ENCODE measurements at places on chromosomes 16 and 17. TPM values are rescaled to one million over a fixed set of nuclear protein-coding genes. Genes with fewer than 3 reads are reported as not detected.
A peak's percentile ranks its signal among the peaks of the same experiment; 100 is the strongest.

DNA sequence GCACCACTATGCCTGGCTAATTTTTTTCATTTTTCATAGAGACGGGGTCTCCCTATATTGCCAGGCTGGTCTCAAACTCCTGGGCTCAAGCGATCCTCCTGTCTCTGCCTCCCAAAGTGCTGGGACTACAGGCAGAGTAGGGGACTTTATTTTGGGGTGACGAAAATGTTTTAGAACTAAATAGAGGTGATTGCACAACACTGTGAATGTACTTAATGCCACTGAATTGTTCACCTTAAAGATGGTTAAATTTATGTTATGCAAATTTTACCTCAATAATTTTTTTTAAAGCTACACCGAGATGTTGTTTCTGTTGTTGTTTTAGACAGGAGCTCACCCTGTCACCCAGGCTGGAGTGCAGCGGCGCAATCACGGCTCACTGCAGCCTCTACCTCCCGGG is 111.9 kb upstream of the SEC14L1 start:
- no peak for DNase-seq

GRCh38 chr17:1031711-1032110 is 34.8 kb downstream of the TIMM22 start:
- no peak for DNase-seq

TEX14 gene
- total RNA-seq, result 0.18 TPM

MMP2 gene
- not detected for total RNA-seq

GRCh38 chr16:84562174-84562815 is 55.6 kb downstream of the COTL1 start:
- no peak for DNase-seq

- no peak for DNase-seq
Measured at GRCh38 chr16:35570946-35571345, 2111.5 kb downstream of the TP53TG3F start.

MT1G gene
- total RNA-seq, result not detected

- DNase-seq, result no peak
Measured at GRCh38 chr16:22764662-22765327, 49.2 kb upstream of the HS3ST2 start.

DNA sequence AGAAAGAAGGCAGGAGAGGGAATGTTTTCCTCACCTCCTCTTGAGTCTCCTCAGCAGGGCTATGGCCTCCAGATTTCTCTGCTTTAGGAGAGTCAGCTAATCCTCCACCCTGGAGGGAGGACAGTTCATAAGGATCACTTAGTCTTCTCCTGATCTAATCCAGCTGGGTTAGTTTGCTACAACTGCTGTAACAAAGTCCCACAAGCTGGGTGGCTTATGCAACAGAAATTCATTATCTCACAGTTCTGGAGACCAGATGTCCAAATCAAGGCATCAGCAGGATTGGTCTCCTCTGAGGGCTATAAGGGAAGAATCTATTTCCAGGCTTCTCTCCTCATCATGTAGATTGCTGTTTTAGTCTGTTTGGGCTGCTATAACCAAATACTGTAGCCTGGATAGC is 40.6 kb upstream of the XYLT1 start:
- DNase-seq, result no peak

RRAD gene
- 0.99 TPM for total RNA-seq

- no peak for DNase-seq
Measured at GRCh38 chr17:30093463-30094147, 23.0 kb upstream of the NSRP1 start.

DNA sequence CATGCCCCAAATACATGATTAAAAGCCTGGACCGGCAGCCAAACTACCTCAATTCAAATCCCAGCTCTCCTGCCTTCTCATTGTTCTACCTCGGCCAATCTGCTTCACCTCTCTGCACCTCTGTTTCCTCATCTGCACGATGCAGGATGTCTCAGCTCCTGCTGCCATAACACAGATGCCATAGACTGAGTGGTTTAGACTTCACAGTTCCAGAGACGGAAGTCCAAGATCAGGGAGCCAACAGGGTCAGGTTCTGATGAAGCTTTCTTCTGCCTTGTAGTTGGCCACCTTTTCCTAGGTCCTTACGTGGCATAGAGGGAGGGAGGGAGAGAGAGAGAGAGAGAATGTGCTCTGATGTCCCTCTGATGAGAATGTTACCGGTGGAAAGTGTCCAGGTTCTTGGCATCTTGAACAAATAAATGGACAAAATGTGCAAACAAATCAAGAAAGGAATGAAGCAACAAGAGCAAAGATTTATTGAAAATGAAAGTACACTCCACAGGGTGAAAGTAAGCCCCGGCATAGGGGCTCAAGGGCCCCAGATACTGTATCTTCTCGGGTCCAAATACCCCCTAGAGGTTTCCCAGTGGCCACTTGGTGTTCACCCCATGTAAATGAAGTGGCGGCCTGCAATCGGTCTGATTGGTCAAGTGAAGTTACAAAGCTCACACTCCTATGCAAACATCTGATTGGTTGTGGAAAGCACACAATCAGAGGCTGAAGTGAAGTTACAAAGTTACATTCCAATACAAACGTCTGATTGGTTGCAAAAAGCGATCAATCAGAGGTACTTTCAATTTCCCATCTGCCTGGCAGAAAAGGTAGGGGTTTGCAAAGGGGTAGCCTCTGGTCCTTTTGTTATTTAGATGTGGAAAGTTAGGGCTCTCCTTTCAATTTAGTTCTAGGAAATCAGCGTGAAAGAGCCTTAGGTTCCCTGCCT is 43.3 kb upstream of the ZCCHC14 start:
- DNase-seq, result no peak

GRCh38 chr16:72896485-72897118 is 151.3 kb downstream of the ZFHX3 start:
- no peak for DNase-seq

MPO gene
- total RNA-seq, result not detected

DNA sequence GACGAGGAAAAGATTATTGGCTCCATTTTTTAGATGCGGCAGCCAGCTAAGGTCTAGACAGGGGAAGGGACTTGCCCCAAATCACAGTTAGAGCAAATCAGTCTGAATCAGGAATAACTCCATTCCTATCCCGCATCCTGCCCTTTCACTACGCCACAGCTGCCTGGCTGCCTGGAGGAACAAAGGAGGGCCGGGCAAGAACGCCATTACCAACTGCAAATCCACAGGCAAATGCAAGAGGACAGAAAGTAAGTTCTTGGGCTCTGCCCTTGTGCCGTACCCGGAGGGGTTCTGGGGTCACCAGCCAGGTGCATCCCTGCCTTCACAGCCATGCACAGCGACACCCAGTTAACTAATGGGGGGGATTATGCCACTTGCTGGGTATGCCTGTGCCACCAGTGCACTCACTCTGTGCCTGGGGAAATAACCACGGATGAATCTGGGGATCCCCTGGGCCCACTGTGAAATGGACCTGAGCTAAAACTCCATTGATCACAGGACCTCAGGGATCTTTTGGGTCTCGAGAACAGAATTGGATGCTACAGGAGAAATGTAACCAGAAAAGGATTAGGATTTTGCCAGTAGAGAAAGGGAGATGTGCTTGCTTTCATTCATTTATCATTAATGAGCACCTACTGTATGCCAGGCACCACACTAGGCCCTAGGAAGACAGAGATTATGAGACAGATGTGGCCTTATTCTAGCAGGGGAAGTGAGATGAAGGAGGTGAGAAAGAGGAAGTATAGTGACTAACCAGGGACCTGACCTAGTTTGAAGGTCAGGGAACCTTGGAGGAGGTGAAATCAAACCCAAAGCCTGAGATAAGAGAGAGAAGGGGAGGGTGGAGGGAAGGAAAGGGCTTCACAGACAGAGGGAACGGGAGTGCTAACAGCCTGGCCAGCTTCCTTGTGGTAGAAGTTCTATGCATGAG is 17.7 kb downstream of the BCL7C start:
- no peak for DNase-seq

GRCh38 chr17:5485270-5486205 is at the start of gene DERL2:
DERL2 (minus strand) TSS chr17:5486178; CDS start chr17:5486161, 17 bp downstream.
- no peak for DNase-seq

NHLRC4 gene
- total RNA-seq, result 0.59 TPM

- DNase-seq, result peak; percentile 86
Measured at GRCh38 chr17:43760254-43760852, 1.8 kb upstream of the SOST start.

- peak; percentile 72 for DNase-seq
Measured at GRCh38 chr17:2828397-2829038, 32.3 kb downstream of the RAP1GAP2 start.

GRCh38 chr17:72100470-72100869 is 20.4 kb upstream of the SOX9 start:
- DNase-seq, result no peak

CIBAR2 gene
- total RNA-seq, result not detected

CORO1A gene
- 672 TPM for total RNA-seq

GRCh38 chr17:65265276-65265675 is 128.1 kb downstream of the RGS9 start:
- no peak for DNase-seq

- no peak for DNase-seq
Measured at GRCh38 chr16:31118223-31119155, 1.0 kb downstream of the KAT8 start.

GRCh38 chr16:81626181-81626674 is 152.9 kb upstream of the PLCG2 start:
- peak; percentile 83 for DNase-seq

RAP1GAP2 gene
- total RNA-seq, result 0.50 TPM

- DNase-seq, result no peak
Measured at GRCh38 chr17:28216528-28216927, 102.5 kb upstream of the TMEM97 start.

DNA sequence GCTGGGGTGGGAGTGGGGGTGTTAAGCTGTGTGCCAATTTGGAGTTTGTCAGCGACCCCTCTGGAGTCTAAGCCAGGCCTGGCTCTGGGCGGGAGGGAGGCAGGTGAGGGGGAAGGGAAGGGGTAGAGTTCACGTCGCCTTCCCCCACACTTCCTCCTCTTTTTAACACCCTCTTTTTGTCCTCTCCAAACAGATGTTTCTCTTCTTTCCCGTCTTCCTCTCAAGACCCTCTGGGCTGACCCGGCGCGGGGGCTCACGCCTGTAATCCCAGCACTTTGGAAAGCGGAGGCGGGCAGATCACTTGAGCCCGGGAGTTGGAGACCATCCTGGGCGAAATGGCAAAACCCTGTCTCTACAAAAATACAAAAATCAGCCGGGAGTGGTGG is 3.3 kb downstream of the HOXB1 start:
- DNase-seq, result no peak

DNA sequence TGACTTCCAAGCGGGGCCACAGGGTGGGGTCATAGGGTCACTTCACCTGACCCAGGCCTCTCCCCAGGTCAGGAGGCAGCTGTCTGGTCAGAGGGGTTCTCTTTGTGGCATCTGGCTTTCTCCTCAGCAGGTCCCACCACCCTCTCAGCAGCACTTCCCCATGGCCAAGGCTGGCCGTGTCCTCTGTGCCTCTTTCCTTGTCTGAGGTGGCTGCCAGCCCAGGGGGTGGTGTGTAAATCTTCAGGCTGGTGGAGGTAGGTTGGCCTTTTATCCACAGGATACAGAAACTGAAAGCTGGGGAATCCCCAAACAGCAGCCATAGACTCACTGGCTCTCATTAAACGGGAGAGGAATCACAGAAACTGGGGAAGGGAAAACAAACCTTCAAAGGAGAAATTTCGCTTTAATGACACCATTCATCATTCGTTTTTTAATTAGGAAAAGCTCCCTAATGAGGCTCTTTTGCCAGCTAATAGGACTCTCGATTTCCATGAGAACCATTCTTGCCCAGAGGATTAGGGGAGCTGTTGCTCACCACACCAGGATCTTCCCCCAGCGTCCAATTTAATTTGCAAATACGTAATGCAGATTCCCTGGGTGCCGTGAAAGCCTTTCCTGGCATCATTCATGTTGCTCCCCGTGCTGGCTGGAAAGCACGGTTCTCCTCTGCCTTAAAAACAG is 18.0 kb downstream of the C17orf75 start:
- DNase-seq, result no peak

GRCh38 chr16:54926166-54926838 is 4.4 kb upstream of the IRX5 start:
- DNase-seq, result no peak

DNA sequence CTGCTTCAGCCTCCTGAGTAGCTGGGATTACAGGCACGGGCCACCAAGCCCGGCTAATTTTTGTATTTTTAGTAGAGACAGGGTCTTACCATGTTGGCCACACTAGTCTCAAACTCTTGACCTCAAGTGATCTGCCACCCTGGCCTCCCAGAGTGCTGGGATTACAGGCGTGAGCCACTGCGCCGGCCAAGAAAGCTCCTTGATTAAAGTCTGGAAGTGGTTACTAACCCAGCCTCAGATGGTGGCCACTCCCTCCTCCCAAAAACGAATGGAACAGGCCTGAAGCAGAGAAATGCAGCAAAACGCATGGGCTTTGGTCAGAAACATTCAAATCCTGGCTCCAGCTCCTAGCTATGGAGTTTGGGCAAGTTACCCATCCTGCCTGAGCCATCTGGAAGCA is 11.3 kb downstream of the FKBP10 start:
- DNase-seq, result no peak

GRCh38 chr17:17447264-17447663 is 29.5 kb upstream of the MED9 start:
- DNase-seq, result no peak

CLEC19A gene
- total RNA-seq, result not detected

DNA sequence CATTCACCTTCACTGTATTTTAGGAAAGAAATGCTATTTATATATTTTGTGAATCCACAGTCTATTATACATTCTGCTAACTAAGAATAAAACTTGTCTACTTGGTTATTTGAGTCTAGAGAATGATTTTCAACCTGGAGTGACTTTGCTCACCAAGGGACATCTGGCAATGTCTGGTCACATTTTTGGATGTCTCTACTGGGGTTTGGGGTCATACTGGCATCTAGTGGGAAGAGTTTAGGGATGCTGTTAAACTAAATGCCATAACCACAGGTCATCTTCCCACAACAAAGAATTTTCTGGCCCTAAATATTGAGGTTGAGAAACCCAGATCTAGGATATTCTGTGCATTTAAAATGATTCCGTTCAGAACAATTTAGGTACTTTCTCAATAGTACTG is 26.0 kb downstream of the KCNJ16 start:
- no peak for DNase-seq

DDX28 gene
- 15.6 TPM for total RNA-seq

DNA sequence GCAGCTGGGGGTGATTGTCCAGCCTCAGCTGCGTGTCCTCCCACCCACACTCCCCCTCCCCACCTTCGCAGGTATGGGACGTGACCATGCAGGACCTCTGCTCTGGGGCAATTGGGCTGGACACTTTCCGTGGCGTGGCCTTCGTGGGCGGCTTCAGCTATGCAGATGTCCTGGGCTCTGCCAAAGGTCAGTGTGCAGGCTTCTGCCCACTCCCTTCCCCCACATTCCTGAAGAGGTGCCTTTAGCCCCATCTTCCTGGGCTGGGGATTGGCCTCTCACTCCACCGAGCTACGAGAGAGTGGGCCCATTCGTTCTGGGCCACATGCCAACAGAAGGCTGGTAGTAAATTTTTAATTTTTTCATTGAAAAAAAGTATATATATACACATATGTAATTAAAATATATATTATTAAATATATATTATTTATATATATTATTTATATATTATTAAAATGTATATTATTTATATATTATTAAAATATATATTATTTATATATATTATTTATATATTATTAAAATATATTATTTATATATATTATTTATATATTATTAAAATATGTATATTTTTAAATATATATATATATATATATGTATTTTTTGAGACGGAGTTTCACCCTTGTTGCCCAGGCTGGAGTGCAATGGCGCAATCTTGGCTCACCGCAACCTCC is 18.5 kb downstream of the PFAS start:
- DNase-seq, result no peak

CSH2 gene
- 2.2 TPM for total RNA-seq

BRIP1 gene
- 24.3 TPM for total RNA-seq
